ENCODE measurements at places on chromosomes 5 and 9. TPM values are rescaled to one million over a fixed set of nuclear protein-coding genes. Genes with fewer than 3 reads are reported as not detected.

DNA sequence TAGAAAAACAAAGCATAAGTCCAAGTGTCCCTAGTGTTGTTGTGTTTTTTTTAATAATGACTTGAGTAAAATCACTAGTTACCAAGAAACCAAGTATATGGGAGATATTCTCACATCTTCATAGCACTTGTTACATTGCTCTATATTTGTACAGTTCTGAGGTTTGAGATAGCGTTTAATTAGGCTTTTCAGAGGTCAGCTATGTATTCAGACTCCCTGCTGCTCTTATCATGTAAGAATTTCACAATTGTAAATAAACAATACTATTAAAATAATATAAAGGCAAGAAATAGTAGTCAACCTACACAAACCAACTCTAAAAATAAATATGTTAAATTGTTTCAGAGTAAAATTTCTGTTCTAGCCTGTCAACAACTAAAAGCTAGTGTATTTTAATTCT lies 761.9 kb upstream of the FAM174A start:
- no peak for DNase-seq

DNA sequence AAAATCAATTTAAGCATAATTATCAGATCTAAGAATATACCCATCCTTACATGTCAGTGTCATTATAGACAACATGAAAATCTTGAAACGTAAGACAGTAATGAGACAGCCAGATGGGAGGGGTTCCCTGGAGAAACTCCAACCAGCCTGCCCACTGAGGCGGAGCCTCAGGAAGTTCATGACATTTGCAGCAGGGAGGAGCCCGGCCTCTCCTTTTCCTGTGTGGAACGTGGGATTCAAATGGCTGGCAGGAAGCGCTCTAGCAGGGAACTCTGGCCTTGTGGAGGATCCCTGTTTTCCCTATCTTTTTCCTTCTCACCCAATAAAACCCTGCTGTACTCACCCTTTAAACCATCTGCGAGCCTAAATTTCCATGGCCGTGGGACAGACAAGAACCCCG lies 176.6 kb upstream of the KCNN2 start:
- no peak for DNase-seq

DNA sequence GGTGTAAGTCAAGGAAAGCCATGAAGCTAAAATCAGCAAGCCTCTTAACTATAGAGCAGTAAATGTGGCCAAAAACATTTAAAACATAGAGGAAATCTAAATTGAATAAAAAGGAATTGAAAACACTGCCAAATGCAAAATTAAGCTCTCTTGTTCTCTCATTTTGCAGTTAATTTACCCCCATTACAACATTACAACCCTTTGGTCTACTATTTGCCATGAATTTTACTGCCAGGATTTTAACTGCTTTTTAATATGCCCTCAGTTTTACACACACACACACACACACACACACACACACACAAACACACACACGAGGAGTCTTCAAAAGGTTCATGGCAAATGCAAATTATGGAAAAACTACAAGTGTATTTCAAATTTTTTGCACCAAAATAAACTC lies 91.4 kb upstream of the ACO1 start:
- no peak for DNase-seq

- DNase-seq, result peak; percentile 64
Observed at GRCh38 chr9:87148331-87149104, 201.2 kb upstream of the GAS1 start.

- DNase-seq, result no peak
Observed at GRCh38 chr9:113221800-113222481, 597 bp downstream of the SLC31A1 start.

DNA sequence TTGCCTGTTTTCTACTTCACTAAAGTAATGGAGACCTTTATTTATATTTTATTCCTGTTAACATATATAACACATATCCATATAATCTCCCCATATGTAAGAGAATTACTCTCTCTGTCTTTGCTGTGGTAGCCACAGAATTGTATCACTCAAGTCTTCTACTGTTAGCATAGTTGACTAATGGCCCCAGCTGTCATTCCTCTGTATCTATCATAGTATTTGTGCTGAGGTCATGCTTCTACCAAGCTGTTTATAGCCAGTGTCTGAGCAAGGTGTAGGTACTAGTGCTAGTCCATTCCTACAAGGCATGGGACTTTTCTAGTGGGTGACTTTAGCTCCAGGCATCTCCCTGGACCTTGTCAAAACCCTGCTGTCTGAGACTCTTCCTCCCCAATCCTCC lies 244.1 kb downstream of the KIAA0825 start:
- DNase-seq, result no peak

DNA sequence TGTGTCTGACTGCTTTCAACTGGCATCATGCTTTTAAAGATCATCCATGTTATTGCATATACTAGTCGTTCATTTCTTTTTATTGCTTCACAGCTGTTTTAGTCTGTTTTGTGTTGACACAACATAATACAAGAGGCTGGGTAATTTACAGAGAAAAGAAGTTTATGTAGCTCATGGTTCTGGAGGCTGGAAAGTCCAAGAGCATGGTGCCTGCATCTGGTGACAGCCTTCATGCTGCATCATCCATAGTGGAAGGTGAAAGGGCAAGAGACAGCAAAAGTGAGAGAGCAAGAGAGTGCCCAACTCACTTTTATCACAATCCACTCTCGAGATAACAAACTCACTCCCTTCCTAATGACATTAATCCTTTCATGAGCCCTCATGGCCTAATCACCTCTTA lies 198.4 kb downstream of the NSG2 start:
- no peak for DNase-seq

GRCh38 chr9:35186524-35186923 lies 24.7 kb downstream of the UNC13B start:
- DNase-seq, result no peak

GRCh38 chr5:85388770-85389169 lies 1004.1 kb upstream of the EDIL3 start:
- DNase-seq, result no peak

DNA sequence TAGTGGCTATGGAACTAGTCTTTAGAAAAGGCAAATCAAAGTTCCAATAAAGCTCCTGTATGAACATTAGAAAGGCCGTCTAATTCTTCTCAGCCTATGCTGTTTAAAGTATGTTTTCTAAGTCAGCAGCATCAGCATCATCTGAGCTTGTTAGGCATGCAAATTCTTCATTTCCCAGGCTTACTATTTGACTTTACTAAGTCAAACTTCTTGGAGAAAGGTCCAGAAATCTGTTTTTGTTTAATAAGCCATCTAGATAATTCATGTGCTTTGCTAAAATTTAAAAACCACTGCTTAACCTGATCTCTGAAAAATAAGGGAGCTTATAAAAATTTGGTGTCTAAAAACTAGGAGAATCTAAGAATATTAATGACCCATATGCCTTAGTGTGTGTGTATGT lies 200.2 kb upstream of the SGCD start:
- no peak for DNase-seq

GRCh38 chr5:61332851-61333320 lies 828 bp downstream of the ZSWIM6 start:
- no peak for DNase-seq

- DNase-seq, result no peak
Observed at GRCh38 chr5:179779826-179780225, 14.0 kb upstream of the LTC4S start.

- DNase-seq, result no peak
Observed at GRCh38 chr9:98135938-98136337, 16.9 kb upstream of the TRIM14 start.

GRCh38 chr9:125651576-125652232 lies 55.3 kb downstream of the MAPKAP1 start:
- no peak for DNase-seq

DNA sequence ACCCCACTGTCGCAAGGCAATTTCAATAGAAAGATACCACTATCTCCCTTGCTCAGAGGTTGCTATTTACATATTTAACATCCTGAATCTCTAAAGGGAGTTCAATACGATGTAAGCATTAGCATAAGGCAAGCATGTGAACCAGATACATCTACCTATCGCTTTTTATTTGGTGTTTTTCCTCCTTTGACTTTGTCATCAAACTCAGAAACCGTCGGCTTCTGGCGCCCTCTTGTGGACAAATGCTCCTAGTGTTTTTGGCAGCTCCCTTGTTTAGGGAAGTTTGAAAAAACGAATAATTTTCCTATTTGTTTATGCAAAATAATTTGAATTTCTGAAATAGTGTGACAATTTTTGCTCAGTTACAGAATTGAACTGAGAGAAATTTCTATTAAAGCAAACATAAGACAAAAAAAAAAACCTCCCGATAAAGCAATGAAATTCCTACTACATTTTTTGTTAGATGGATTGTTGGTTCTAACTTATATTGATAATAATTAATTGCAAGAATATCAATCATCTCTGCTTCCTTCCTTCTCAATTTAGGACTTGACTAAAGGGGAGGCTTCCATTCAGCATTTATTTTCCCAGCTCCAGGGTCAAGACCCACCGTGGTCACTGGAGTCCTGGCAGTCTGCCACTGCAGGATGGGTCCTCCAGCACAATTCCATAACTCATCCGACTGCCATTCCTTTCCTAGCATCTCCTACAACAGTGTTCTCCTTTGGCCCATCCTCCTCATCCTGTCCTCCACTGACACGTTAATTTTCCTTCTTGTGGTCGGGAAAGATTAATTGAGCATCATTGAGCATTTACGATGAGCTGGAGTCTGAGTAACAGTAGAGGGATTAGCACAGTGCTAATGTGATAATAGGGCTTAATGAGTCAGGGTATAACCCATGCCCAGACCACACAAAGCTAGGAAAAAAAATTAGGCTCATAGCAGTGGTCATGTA lies 131.8 kb upstream of the CHD1 start:
- peak; percentile 43 for DNase-seq

DNA sequence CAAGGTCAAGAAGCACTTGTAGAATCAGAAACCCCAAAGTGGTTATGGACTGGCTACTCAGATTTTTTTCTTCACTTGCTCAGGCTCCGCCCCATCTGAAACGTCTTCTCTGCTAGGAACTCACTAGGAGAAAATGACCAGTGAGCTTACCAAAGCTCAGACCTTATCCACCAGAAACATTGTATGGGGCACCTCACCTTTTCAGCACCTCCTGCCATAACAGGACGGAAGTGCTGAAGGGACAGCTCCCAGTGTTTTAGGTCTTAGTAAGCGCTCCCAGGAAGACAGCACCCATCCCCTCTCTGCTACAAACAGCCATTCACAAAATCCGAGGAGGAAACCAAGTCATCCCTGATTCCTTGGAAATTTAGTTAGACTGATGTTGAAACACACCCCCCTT lies 1.2 kb upstream of the GABRA1 start:
- no peak for DNase-seq

GRCh38 chr9:132348676-132349075 lies 6.1 kb downstream of the SETX start:
- no peak for DNase-seq

GRCh38 chr5:141521244-141521781 lies 32.4 kb downstream of the PCDHGC5 start:
- no peak for DNase-seq

DNA sequence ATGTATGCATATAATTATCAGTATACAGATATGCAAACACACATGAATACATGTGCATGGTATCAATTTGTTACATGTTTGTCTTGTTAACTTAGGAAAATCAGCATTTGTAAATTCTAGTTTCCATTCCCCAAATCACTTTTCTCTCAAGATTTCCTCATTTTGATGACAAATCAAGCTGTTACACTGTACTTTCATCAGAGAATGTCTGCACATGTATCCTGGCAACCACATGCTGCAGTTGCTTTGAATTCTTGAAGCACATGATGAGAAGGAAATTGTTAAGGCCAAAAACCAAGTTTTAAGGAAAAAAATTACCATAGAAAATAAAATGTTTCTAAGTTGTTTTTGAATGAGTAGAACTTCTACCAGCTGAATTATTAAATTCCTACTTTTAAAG lies 1834.5 kb downstream of the EFNA5 start:
- no peak for DNase-seq

- DNase-seq, result no peak
Observed at GRCh38 chr9:38039907-38040682, 28.9 kb downstream of the SHB start.

- no peak for DNase-seq
Observed at GRCh38 chr9:127722055-127722745, 6.3 kb downstream of the TTC16 start.

DNA sequence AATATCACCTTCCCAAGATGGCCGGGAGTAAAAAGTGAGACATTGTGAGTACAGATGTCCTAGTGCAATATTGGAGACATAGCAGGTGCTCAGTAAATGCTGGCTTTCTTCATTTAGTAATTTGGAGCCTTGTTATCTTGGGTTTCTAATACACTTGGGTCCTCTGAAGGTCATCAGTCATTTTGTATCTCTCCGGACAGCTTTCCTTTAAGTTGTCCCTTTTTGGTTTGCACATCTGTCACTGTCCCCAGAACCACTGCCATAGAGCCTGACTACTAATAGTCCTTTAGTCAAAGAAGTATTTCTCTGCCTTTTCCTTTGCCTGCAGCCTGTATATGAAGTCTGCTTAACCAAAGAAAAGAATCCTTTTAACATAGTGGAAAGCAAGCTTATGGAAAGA lies 7.8 kb upstream of the ANGPTL2 start:
- DNase-seq, result no peak

- DNase-seq, result no peak
Observed at GRCh38 chr5:126869005-126869451, 92.1 kb downstream of the LMNB1 start.

DNA sequence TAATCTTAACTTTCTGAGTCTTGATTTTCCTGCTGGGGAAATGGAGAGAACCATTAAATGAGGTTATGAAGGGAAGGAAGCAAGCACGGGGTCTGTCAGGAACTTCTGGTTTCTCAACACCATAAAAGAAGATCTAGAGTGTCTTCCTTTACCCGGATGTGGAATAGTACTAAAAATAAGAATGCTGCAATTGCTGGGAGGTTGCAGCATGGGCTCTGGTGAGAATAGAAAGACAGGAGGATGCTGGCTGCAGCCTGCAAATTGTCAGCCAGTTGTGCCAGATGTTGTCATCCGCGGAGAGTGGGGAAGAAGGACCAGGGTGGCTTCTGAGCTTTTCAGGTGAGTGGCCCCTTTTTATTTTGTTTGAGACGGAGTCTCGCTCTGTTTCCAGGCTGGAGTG lies 69.3 kb upstream of the STC2 start:
- DNase-seq, result no peak

DNA sequence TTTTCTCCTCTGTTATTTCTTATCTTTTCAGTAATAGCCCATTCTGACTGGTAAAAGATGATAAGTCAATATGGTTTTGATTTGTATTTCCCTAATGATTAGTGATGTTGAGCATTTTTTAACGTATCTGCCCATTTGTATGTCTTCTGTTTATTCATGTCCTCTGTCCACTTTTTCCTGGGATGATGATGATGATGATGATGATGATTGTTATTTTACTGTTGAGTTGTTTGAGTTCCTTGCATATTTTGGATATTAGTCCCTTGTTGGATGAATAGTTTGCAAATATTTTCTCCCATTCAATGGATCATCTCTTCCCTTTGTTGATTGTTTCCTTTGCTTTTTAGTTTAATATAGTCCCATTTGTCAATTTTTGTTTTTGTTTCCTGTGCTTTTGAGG lies 27.0 kb downstream of the UTP15 start:
- no peak for DNase-seq

- no peak for DNase-seq
Observed at GRCh38 chr5:139910036-139910435, 114.4 kb downstream of the PSD2 start.

Gene FOXD4L5
- polyA plus RNA-seq, result not detected

Gene PIP5K1B
- 3.1 TPM for polyA plus RNA-seq

Gene PDZD2
- polyA plus RNA-seq, result 4.5 TPM

Gene FSTL4
- 4.0 TPM for polyA plus RNA-seq

Gene PDE6A
- polyA plus RNA-seq, result 0.01 TPM

Gene SPATA6L
- 1.2 TPM for polyA plus RNA-seq

Gene TMCO6
- 22.3 TPM for polyA plus RNA-seq

Gene FST
- 8.2 TPM for polyA plus RNA-seq

Gene LCN1
- polyA plus RNA-seq, result not detected

Gene PCDHA12
- 0.03 TPM for polyA plus RNA-seq

Gene DIPK1B
- 18.9 TPM for polyA plus RNA-seq

Gene SMIM3
- polyA plus RNA-seq, result 37.1 TPM

Gene PCDHGB7
- polyA plus RNA-seq, result 11.7 TPM
